Stimulated activated CD4-positive, alpha-beta T cell treated with anti-CD3 and anti-CD28 coated beads, TNF-alpha, amount 100 ng/mL, for 24 hours (primary cell): ENCODE measurements at places on chromosomes 7 and 10.

DNA sequence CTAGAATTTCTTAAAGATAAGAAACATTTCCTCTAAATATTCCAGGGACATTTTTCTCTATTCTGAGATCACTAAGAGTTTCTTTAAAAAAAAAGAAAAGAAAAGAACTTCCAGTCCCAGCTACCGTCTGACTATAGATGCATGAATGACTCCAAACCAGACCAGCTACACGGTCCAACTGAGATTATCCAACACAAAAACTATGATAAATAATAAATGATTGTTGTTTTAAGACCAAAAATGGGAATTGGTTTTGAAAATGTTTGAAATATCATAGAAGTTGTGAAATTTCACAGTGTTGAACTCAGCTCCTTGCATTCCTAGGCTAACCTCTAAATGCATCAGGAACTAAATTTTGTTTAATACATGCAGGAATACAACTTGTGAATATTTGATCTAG is 1619.6 kb upstream of the LRRTM3 start:
- no peak for DNase-seq

DNA sequence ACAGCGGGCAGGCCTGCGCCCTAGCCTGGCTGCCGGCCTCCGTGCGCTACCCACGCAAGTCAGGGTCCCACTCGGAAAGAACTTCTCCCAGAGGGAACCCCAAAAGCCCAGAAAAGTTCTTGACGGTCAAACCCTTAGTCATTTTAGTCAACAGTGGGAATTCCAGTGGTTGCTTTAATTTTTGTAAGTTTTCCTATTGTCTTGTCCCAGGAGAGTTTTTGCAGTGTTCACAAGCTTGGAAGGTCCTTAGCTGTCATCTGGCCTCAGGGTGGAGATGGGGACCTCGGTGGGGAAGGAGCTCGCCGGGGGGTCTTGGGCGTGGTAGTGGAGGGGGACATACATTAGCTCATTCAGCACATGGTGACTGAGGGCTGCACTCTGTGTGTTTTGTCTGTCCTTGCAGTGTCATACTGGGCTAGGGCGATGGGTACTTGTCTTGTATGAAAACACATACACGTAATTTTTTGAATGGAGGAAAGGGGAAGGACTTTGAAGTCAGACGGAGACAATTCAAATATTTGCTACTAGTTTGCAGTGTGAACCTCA is 736 bp downstream of the MINDY4 start:
- no peak for DNase-seq

- DNase-seq: peak; percentile 58
Observed at GRCh38 chr10:24920907-24921881, 31.2 kb downstream of the PRTFDC1 start.

- no peak for DNase-seq
Observed at GRCh38 chr10:17010363-17011145, 119.1 kb downstream of the CUBN start.

DNA sequence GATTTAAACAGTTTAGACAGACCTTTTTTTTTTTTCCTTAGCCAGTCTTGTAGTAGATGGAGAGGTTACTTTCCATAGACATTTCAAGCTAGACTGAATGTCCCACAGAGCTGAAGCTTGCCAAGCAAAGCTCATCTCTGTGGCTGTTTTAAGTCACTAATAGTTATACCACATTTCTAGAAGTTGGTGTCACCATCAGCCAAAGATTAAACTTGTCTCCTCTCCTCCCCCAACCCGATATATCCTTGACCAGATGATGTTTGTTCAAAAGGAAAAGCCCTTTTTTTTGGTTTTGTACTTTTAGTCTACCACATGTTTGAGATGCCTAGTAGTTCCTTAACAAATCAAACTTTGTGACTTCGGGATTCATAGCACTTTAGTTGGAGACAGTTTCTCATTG is 66.1 kb downstream of the ADD3 start:
- no peak for DNase-seq

DNA sequence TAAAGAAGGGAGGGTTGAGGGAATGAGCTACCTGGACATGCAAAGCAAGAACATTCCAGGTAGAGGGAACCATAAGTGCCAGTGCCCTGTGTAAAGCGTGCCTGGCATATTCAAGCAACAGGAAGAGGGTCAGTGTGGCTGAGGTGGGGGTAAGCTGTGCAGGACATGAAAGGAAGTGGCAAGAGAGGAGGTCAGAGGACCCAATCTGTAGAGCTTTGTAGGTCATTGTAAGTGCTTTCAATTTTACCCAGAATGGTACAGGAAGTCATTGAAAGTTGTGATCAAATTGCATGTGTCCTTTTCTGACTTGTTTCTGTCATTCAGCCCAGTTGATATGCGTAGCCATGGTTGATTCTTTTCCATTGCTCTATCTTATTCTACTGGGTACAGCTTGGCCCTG is 156.6 kb downstream of the NOC3L start:
- no peak for DNase-seq
